ENCODE measurements at places on chromosomes 12 and 14.
A peak's percentile ranks its signal among the peaks of the same experiment; 100 is the strongest.

GRCh38 chr12:104049278-104049902 lies 597 bp downstream of the GLT8D2 start:
- DNase-seq: peak; percentile 21

DNA sequence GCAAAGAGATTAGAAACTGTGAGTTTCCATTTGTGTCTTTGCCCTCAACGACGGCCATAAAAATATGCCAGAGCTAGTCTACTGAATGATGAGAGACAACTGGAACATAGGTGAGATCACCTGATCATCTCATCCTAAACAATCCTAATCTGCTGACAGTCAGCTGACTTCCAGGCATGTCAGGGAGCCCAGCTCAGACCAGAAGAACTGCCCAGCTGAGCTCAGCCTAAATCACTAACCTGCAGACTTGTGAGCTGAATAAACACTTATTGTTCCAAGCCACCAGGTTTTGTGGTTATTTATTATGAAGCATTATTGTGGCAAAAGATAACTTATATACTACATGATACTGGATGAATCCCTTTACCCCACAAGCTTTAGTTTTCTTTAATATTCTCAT lies 118.9 kb upstream of the PLEKHG7 start:
- DNase-seq: no peak

- DNase-seq: no peak
Observed at GRCh38 chr14:91350813-91351511, 66.7 kb downstream of the CCDC88C start.

DNA sequence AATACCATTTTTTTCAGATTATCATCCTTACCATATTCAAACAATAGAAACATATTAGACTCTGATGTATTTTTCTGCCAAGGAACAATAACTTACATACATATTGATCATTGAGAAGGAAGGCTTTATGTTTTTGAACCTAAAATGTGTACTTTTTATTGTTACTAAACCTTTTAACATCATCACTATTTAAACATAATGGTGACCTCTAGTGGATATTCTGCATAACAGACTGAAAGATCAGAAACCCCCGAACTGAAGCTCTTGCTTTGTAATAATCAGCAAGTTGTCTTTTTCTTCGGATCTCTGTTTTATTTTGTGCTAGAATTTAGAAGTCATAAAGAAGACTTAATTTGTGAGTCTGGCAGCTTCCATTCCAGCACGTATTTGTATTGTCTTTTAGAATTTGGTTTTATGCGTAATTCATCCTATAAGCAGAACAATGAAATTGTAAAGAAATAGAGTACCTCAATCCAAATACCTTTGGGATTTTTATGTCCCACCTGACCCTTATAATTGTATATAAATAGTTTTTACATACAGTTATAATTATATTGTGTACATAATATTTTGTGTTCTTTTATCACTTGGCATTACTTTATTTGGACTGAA lies 125.9 kb upstream of the ATF1 start:
- DNase-seq: peak; percentile 47

DNA sequence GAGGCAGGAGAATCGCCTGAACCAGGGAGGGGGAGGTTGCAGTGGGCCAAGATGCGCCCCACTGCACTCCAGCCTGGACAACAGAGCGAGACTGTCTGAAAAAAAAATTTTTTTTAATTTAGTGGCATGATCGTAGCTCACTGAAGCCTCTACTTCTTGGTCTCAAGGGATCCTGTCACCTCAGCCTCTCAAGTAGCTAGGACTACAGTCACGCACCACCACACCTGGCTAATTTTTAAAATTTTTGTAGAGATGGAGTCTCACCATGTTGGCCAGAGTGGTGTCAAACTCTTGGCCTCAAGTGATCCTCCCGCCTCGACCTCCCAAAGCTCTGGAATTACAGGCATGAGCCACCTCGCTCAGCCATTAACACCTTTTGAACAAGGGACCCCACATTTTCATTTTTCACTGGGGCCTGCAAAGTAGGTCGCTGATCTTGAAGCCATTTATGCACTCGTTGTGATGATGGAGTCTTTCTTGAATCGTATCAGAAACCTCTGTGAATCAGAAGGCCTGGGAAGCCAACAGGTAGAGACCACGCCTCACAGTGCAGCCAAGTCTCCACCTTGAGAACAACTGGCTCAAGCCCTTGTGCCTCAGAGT lies 5.9 kb downstream of the HCAR1 start:
- DNase-seq: no peak

DNA sequence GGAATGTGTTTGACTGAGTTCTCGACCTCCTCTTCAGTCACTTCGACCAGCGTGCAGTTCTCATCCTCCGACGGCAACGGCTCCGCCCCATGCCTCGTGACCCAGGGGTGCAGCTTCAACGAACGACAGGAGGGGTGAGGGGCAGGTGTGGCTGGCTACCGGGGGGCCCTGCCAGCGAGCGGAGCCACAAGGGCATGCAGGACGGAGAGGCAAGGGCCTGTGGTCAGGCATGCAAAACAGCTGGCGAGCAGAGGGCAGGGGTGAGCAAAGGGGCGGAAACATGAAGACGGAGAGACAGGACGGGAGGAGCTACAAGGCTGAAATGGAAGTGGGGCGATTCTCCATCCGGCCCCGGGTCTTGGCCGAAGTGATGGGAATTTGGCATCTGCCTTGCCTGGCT lies 38.7 kb downstream of the P2RX4 start:
- DNase-seq: no peak

GRCh38 chr14:56026506-56026905 lies 91.7 kb upstream of the PELI2 start:
- no peak for DNase-seq

DNA sequence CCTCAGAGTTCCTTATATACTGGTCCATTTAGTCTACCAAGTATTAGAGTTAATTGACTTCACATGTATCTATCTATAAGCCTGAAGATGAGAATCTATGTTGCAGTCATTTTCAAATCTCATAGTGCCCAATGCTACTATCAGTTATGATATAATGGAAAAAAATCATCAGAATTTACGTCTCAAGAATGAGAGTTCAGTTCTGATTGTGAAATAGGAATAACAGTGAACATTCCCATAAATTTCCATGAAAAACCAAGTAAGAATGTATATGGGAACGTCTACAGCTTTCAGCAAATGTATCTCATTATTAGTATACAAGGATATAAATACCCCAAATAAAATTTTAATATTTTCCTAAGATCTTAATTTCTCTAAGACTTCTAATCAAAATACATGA lies 77.2 kb downstream of the PPP1R12A start:
- no peak for DNase-seq

DNA sequence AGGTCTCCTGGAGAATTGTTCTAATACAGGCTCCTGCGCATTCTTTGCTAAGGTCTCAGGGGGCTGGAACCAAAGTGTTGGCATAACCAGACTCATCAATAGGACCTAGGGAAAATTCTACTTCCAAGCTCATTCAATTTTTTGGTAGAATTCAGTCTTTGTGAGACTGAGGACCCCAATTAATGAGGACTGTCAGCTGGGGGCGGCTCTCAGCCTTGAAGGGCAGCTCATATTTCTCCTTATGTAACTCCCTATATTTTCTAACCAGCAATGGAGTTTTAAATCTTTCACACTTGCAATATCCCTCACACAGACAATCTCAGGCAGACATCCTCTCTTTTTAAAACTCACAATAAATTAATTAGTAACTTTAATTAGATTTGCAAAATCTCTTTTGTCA lies 476.4 kb upstream of the LRFN5 start:
- peak; percentile 10 for DNase-seq

GRCh38 chr12:9066755-9067423 lies 48.8 kb downstream of the A2M start:
- no peak for DNase-seq

DNA sequence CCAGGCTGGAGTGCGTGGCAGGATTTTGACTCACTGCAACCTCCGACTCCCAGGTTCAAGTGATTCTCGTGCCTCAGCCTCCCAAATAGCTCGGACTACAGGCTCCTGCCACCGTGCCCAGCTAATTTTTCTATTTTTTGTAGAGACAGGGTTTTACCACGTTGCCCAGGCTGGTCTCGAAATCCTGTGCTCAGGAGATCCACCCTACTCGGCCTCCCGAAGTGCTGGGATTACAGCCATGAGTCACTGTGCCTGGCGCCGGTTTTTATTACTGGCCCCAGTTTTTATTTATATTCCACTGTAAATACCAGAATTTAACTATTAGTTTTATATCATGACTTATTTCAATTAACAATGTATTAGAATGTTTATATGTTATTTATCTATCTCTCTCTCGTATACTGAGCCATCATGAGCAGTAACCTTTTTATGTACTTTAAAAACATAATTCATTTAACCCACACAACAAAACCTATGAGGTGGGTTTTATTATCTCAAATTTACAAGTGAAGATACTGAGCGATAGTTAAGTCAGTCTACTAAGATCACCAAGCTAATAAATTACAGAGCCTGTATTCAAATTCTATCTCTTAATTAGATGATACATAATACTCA lies 47.8 kb downstream of the HECTD1 start:
- DNase-seq: no peak

DNA sequence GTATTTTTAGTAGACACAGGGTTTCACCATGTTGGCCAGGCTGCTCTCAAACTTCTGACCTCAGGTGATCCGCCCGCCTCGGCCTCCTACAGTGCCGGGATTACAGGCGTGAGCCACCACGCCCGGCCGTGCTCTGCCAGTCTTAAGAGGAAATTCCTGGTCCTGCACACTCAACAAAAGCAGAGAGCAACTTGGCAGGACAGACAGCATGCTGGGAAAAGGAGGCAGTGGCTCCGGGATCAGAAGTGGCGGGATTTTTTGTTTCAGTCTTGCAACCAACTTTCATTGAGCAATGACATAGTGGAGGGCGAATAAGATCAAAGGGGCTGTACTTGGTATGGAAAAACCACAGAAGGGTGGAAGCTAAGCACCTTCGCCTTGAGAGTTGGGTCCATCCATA lies 2.1 kb downstream of the CKAP4 start:
- peak; percentile 31 for DNase-seq

DNA sequence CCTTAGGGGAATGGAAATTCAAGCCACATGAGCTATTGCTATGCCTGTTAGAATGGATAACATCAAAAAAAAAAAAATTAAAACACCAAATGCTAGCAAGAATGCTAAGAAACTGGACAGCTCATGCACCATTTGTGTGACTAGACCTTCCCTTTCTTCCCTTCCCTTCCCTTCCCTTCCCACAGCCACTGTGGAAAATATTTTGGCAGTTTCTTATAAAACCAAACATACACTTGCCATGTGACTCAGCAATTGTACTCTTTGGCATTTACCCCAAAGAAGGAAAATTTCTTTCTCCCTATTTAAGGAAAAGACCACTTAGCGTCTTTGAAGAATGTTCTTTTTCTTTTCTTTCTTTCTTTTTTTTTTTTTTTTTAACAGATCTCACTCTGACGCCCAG lies 49.1 kb upstream of the FKBP4 start:
- no peak for DNase-seq

DNA sequence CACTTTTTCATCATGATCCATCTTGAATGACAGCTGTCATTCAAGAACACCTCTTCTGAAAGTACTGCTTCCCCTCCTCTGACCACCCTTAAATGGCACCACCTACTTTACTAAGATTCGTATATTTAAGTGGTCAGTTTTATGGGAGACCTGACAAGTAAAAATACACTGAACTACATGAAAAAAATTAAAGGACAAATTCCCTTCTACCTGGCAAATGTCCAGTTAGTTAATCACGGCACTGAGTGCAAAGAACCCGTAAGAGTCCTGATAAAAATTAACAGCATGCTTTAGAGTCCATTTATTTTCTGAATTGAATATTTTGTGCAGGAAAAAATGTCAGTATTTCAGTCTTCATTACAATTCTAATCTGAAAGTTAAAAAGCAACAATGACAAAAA lies 48.7 kb downstream of the SETD3 start:
- DNase-seq: no peak

GRCh38 chr14:38964630-38965029 lies 138.4 kb downstream of the SEC23A start:
- DNase-seq: peak; percentile 27

GRCh38 chr12:4710113-4710512 lies 10.1 kb upstream of the GALNT8 start:
- no peak for DNase-seq

DNA sequence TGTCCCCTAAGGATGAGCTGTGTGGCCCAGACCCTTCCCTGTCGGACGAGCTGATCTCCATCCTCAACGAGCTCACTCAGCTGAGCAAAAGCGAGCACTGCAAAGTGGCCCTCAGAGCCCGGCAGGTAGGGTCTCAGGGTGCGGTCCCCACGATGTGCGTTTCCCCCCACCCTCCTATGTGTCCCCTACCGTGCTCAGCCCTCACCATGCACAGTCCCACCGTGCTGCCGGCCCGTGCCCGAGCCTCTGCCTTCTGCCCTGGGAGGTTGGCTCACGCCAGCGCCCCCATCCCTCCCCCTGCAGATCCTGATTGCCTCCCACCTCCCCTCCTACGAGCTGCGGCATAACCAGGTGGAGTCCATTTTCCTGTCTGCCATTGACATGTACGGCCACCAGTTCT lies 86.6 kb downstream of the FOXN4 start:
- DNase-seq: no peak

DNA sequence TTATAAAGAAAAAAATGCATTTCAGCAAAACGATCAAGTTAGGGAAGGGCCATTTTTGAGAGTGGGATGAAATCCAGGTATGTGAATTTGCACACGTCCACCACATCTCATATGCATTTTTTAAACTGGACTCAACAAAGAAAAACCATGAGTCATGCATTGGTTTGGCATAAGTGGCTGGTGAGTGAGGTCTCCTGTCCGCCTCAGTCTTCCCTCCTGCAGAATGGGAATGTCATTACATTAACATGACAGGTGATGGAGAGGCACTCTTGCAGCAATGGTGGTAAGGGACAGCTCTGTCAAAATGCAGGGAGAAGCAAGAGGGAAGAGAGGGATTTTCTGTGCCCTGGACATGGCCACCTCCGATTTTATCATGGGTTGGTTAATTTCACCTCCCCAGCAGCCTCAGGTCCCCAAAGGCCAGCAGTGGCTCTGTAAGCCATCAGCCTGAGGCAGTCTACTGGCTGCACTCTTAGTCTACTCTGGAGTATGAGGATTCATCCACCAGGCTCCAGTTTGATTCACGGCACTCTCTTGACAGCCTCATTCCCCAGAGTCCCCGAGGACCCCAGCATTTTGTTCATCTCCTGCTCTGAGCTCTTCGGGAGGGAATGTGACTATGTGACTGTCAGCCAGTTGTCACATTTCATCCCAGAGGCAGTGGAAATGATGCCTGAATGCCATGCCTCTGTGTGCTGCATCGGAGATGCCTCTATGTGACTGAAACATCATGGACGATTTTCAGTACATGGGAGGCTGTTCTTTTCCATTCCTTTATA lies 17.1 kb upstream of the PWP1 start:
- no peak for DNase-seq

DNA sequence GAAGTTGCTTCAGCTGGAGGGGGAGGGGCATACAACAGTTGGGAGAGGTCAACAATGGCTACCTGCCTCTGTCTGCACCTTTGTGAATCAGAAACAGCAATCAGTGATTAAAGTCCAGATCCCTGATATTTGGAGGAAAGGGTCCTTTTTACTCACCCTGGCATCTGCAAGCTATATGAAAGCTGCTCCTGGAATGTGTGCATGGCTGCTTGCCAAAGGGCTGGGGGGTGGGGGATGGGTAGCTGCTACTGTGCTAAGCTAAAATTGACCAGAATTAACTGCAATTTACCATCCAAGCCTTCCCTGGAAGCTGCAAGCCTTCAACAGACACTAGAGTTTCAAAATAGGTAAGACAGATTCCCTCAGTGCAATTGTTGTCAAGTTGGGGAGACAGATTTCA lies 13.5 kb upstream of the GTF2A1 start:
- no peak for DNase-seq
